ENCODE measurements at places on chromosomes 1 and 21.
A peak's percentile ranks its signal among the peaks of the same experiment; 100 is the strongest.

DNA sequence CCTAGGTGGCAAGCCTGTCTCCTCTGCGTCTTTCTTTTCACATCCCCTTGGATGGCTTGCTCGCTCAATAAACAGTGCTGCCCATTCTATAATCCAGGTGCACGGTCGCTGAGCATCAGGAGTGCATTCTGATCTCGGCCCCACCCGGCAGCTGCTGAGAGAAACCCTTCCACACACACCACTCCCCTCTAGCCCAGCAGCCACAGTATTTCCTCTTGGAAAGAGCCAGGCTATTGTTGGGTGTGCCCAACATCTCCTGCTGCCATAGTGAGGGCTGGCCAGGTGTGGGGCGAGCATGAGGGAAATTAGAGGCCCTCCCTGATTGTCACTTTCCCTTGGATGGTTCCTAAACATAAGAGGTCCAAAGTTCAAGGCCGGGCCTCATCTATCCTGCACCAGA, 24.7 kb downstream of the GPA33 start:
- no peak for DNase-seq

- no peak for DNase-seq
These were observed 41.4 kb upstream of the COL6A2 start for GRCh38 chr21:46056450-46056903.

- DNase-seq, result no peak
These were observed 17.8 kb downstream of the SCAF4 start for GRCh38 chr21:31713973-31714740.

- no peak for DNase-seq
These were observed 95.3 kb downstream of the FOXD2 start for GRCh38 chr1:47532921-47533792.

- DNase-seq, result no peak
These were observed 929 bp downstream of the SUMO3 start for GRCh38 chr21:44816761-44817505.

- no peak for DNase-seq
These were observed 88.9 kb downstream of the PGBD5 start for GRCh38 chr1:230337266-230337665.

- no peak for DNase-seq
These were observed 22.4 kb upstream of the ARHGAP29 start for GRCh38 chr1:94259635-94260289.

- peak; percentile 22 for DNase-seq
These were observed 50.3 kb upstream of the COA6 start for GRCh38 chr1:234322979-234323378.

GRCh38 chr1:11448373-11449099, 30.4 kb upstream of the DISP3 start:
- DNase-seq, result no peak

GRCh38 chr1:190452272-190452848, 25.3 kb downstream of the BRINP3 start:
- DNase-seq, result no peak

Measured in effector memory CD8-positive, alpha-beta T cell (primary cell).